ENCODE measurements at places on chromosomes 12 and 14.

GRCh38 chr12:170371-171225 lies 43.4 kb downstream of the SLC6A12 start:
- no peak for DNase-seq

GRCh38 chr12:71935594-71935993 lies 3.1 kb upstream of the TPH2 start:
- no peak for DNase-seq

- peak; percentile 28 for DNase-seq
Measured at GRCh38 chr14:96754845-96755184, 42.4 kb upstream of the VRK1 start.

DNA sequence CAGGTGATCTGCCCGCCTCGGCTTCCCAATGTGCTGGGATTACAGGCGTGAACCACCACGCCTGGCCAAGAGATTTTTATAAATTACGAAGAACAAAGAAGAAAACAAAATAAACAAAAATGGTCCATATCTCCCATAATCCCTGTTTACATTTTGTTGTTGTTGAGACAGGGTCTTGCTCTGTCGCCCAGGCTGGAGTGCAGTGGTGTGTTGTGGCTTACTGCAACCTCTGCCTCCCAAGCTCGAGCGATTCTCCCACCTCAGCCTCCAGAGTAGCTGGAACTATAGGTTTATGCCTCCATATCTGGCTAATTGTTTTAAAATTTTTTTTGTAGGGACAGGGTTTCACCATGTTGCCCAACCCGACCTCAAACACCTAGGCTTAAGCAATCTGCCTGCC lies 156.1 kb downstream of the ZNF664 start:
- DNase-seq, result no peak

GRCh38 chr12:6644903-6645302 lies 2.3 kb downstream of the ACRBP start:
- DNase-seq, result no peak

- no peak for DNase-seq
Measured at GRCh38 chr12:102992297-102992696, 34.8 kb downstream of the ASCL1 start.

DNA sequence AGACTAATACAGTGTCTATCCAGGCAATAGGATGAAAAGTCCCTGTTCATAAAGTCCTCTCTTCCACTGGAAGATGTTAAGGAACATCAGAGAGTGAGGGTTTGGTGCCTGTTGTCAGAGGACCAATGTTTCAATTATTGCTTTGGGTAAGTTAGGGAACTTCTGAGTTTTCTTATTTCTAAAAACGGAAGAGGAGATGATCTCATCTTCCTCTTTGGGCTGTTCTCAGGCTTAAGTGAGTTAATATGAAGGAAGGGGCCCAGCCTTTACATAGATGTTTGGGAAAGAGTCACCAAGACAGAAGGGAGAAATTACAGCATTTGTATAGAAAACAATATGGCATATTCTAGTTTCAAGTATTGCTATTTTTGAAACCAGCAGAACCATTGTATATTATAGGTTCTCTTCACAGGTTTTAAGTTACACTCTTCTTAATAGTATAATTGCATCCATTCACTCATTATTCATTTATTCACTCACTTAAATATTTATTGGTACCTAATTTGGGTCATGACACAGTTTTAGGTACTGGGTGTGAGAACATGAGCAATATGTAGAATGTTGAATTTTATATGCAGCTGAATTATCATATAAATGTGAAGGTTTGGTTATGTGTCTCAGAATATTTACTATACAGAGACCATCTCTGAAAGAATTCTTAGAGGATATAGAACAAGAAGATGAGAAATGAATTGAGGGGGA lies 68.5 kb upstream of the LRIG3 start:
- no peak for DNase-seq

DNA sequence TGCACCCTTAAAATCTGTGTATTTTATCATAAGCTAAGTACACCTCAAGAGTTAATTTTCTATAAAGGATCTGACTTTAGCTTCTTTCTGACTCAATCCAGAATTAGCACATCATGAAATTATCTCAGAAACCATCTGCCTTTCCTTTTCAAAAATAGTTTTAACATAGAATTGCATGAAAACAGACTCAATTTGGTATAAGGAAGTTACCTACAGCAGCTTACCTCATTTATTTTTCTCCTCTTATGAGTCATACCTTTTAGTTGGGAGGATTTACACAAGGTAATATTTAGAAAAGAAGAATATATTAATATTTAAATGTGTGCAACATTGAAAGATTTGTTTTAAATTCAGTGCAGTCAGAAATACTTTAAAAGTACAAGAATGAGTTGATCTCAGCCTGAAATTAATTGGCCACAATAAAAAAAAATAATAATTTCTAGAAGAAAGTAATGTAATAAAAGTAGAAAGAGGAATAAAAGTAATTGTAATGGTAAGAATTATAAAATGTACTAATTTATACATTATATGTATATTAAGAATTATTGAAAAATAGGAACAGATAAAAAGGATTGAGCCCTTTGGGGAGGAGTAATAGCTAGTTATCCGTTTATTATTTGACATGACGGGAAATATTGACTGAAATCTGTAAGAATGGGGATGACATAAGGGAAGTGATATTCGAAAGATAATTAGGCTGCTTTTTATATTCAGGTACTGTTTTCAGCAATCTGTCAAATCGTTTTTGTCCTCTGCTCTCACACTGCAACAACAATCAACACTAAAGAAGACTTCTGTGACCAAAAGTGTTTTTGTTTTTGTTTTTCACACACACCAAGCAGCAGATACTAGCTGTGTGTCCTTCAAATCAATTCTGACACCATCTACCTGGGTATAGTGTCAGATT lies 20.5 kb downstream of the ADAM21 start:
- DNase-seq, result no peak

All from AG10803 (cell line).